H9 (cell line): ENCODE measurements at places on chromosomes 5 and 9.
A peak's percentile ranks its signal among the peaks of the same experiment; 100 is the strongest.

- H3K27ac ChIP-seq = no peak overlapping the region
- H3K27me3 ChIP-seq = no peaks in the 10 kb centered on the region
- H3K36me3 ChIP-seq = no peaks in the 10 kb centered on the region
- H3K4me1 ChIP-seq = peaks cover 8% of the 10 kb centered on the region; the same call in 1 of the 2 replicates
- no peak for DNase-seq
These were observed 4.8 kb downstream of the CCL19 start for GRCh38 chr9:34686231-34686630.

DNA sequence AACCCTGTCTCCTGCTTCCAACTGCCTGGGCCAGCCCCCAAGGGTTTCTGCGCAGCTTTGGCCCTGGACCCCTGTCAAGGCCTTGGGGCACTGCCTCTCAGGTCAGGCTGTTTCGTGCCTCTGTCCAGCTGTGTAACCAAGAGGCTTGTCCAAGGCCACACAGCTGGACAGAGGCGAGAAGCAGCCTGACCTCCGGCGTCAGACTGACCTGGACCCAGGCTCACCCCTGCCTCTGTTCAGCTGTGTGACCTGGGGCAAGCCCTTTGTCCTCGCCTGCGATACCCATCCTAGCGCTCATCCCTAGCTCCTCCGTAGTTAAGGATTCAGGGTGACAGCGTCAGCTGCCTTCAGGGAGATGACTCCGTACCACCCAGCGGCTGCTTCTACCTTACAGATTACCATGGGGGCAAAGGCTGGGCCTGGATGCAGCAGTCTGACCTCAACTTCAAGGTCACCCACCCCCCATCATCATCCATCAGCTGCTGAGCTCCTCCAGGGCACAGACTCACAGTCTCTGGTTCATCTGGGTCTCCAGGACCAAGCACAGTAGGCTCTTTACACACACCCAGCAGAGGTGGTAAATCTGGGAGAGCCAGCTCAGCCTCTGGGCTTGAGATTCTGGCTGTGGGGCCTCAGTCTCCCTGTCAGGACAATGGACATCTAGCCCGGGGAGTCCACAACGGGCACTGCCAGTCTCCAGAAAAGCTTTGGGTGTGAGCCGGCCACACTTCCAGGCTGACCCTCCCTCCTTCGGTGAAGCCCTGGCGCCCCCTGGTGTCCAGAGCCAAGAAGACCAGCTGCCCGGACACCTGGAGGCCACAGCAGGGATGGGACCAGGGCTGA, 7.9 kb downstream of the AK1 start:
- H3K4me1 ChIP-seq = no peaks in the 10 kb centered on the region
- H3K36me3 ChIP-seq = peaks cover 13% of the 10 kb centered on the region
- no peak overlapping the region for H3K27ac ChIP-seq
- peak; percentile 93 for DNase-seq

GRCh38 chr5:111855356-111855755, 98.4 kb upstream of the NREP start:
- H3K27ac ChIP-seq = no peak overlapping the region
- no peaks in the 10 kb centered on the region for H3K36me3 ChIP-seq
- no peak overlapping the region for H3K4me3 ChIP-seq
- no peaks in the 10 kb centered on the region for H3K27me3 ChIP-seq

GRCh38 chr9:2159521-2160454, 144.6 kb downstream of the SMARCA2 start:
- no peak overlapping the region for H3K4me3 ChIP-seq
- peaks cover 9% of the 10 kb centered on the region; the same call in 1 of the 2 replicates for H3K4me1 ChIP-seq
- no peaks in the 10 kb centered on the region for H3K27me3 ChIP-seq
- no peak for DNase-seq
- no peaks in the 10 kb centered on the region for H3K36me3 ChIP-seq

DNA sequence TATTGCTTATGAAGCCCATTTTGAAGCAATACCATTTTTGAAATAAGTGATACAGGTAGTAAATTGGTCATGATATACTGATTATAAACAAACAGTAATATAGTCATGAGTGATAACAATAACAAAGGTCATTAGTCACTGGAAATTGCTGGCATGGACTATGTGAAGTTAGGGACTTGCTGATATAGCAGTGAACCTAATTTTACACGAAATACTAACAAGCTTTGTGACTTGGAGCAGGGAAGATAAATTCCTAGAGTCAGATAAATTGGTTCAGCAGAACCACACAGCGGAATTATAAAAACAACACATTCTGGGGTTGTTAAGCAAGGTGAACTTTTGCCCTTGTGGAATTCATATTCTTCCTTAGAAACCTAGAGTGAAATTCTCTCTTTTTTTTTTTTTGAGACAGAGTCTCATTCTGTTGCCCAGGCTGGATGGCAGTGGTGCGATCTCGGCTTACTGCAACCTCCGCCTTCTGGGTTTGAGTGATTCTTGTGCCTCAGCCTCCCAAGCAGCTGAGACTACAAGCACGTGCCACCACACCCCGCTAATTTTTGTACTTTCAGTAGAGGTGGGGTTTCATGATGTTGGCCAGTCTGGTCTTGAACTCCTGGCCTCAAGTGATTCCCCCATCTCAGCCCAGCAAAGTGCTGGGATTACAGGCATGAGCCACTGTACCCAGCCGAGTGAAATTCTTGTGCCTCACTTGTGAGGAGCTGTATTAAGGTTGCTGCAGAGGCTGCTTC, 6.0 kb downstream of the UGCG start:
- H3K4me3 ChIP-seq = no peak overlapping the region
- H3K27ac ChIP-seq = no peak overlapping the region
- peaks cover 4% of the 10 kb centered on the region for H3K36me3 ChIP-seq
- no peak for DNase-seq

- no peak overlapping the region for H3K27ac ChIP-seq
- no peaks in the 10 kb centered on the region; the same call in 2 of the 3 replicates for H3K36me3 ChIP-seq
- peak; percentile 48 for DNase-seq
- H3K4me3 ChIP-seq = no peak overlapping the region
These were observed 36.0 kb downstream of the CAMK2A start for GRCh38 chr5:150253416-150254208.

- H3K36me3 ChIP-seq = no peaks in the 10 kb centered on the region
- no peak for DNase-seq
- H3K4me1 ChIP-seq = no peaks in the 10 kb centered on the region
- no peaks in the 10 kb centered on the region for H3K27me3 ChIP-seq
These were observed 592.2 kb downstream of the ANXA1 start for GRCh38 chr9:73743826-73744225.

- no peak for DNase-seq
- no peaks in the 10 kb centered on the region for H3K36me3 ChIP-seq
- no peak overlapping the region for H3K4me3 ChIP-seq
- no peak overlapping the region for H3K27ac ChIP-seq
- no peaks in the 10 kb centered on the region for H3K27me3 ChIP-seq
- peaks cover 2% of the 10 kb centered on the region; the same call in 1 of the 2 replicates for H3K4me1 ChIP-seq
These were observed 213.7 kb downstream of the NXNL2 start for GRCh38 chr9:88748566-88749261.

GRCh38 chr9:127644146-127644827, 32.2 kb downstream of the STXBP1 start:
- H3K27ac ChIP-seq = no peak overlapping the region
- no peaks in the 10 kb centered on the region; the same call in 1 of the 2 replicates for H3K4me1 ChIP-seq
- DNase-seq = no peak
- no peaks in the 10 kb centered on the region for H3K36me3 ChIP-seq

- H3K36me3 ChIP-seq = no peaks in the 10 kb centered on the region
- no peak for DNase-seq
- H3K27me3 ChIP-seq = no peaks in the 10 kb centered on the region
- H3K27ac ChIP-seq = no peak overlapping the region
- H3K4me3 ChIP-seq = no peak overlapping the region
These were observed 30.0 kb upstream of the MAMDC2 start for GRCh38 chr9:70013598-70014196.

GRCh38 chr5:157292599-157292998, 26.7 kb downstream of the CYFIP2 start:
- no peaks in the 10 kb centered on the region for H3K27me3 ChIP-seq
- H3K36me3 ChIP-seq = peaks cover 5% of the 10 kb centered on the region; the same call in 2 of the 3 replicates
- no peak for DNase-seq

DNA sequence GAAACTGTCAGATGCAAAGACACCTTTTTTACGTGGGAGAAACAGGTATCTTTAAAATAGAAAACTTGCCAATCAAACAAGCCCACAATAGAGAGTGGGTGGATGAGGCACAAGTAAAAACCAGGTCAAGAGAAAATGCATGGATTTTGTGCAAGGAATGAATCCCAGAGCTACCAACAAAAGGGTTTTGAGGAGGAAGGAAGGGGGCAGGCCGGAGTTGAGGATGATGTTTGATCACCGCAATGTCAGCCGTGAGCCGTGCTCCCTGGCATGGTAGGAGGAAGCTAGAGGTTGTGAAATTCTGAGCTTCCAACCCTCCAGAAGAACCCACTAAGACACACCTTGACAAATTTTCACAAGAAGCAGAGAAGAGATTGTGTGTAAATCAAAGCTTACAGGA, 53.2 kb downstream of the HRH2 start:
- H3K27me3 ChIP-seq = no peaks in the 10 kb centered on the region
- DNase-seq = no peak
- H3K4me1 ChIP-seq = no peaks in the 10 kb centered on the region

GRCh38 chr5:56011835-56012234, 17.1 kb upstream of the IL6ST start:
- no peak overlapping the region for H3K4me3 ChIP-seq
- no peaks in the 10 kb centered on the region for H3K27me3 ChIP-seq
- H3K36me3 ChIP-seq = peaks cover 7% of the 10 kb centered on the region; the same call in 1 of the 2 replicates

DNA sequence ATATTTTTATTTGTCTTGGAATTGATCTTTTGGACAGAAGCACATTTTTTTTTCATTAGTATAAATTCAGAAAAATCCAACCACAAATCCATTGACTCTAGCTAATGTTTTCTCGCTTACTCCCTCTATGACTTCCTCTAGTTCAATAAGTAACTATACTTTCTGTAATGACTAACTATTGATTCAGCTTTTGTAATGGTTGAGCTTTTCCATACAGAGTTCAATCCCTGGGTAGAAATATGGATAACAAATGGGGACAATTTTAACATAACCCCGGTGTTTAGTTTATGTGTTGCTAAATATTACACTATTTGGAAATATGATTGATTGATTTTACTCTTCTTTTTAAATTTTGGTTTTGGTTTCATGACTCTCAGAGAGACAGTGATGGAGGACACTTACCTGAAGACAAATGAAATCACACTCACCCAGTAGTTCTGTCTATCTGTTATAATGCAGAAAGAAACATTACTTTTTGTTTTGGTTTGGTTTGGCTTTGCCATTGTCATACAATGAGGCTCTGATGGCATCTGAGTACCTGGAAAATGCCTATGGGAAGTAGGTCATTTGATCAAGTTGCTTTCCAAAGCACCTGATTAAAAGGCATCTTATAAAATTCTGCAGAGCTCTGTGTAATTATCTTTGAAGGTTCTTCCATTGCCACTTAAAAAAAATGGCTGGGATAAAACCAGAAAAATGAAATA, 309.7 kb upstream of the MPDZ start:
- no peaks in the 10 kb centered on the region for H3K36me3 ChIP-seq
- H3K4me1 ChIP-seq = peaks cover 5% of the 10 kb centered on the region; the same call in 1 of the 2 replicates
- H3K4me3 ChIP-seq = no peak overlapping the region
- H3K27me3 ChIP-seq = no peaks in the 10 kb centered on the region

GRCh38 chr5:113524927-113525326, 11.4 kb downstream of the YTHDC2 start:
- H3K27me3 ChIP-seq = no peaks in the 10 kb centered on the region
- H3K4me3 ChIP-seq = no peak overlapping the region
- H3K4me1 ChIP-seq = no peaks in the 10 kb centered on the region
- DNase-seq = no peak

DNA sequence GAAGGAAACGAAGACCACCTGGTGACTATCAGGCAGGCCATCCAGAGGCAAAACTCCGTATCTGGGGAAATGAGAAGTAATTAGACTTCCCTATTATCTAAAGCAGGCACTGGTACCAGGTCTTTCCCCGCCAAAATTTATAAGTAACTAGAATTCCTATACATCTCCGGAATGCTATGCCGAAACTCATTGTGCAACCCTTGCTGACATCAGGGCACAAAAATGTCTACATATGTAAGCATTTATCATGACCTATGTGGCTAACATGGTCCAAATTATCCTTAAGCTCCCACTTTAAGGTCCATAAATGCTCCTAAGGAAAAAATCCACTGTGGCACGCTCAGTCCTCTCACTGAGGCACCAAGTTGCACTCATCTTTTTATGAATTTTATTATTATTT, 17.8 kb downstream of the ACTL7B start:
- H3K27ac ChIP-seq = no peak overlapping the region
- no peaks in the 10 kb centered on the region for H3K27me3 ChIP-seq
- H3K4me3 ChIP-seq = no peak overlapping the region
- DNase-seq = no peak
- no peaks in the 10 kb centered on the region for H3K4me1 ChIP-seq
- no peaks in the 10 kb centered on the region for H3K36me3 ChIP-seq

DNA sequence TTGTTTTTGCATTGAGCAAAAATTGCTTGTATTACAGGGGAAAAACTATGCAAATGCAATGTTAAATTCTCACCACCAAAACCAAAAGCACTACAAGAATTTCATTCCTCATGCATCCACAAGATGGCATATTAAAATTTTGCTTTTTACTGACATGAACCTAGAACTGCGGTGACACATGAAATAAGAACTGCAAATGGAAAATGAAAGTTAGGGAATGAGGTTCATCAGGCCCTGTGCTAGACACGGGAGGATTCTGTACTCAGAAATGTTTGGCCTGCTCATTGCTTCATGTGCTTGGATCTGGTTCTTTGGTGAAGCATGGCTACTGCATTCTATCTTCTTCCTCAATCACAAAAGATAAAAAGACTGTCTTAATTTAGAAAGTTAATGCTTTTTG, 9.1 kb upstream of the RFK start:
- no peak for DNase-seq
- H3K4me1 ChIP-seq = no peaks in the 10 kb centered on the region
- H3K27ac ChIP-seq = no peak overlapping the region
- H3K4me3 ChIP-seq = no peak overlapping the region

GRCh38 chr5:68369457-68370125, 154.0 kb downstream of the PIK3R1 start:
- H3K4me3 ChIP-seq = no peak overlapping the region
- H3K27ac ChIP-seq = no peak overlapping the region
- no peak for DNase-seq
- no peaks in the 10 kb centered on the region for H3K4me1 ChIP-seq
- H3K36me3 ChIP-seq = peaks cover 10% of the 10 kb centered on the region

DNA sequence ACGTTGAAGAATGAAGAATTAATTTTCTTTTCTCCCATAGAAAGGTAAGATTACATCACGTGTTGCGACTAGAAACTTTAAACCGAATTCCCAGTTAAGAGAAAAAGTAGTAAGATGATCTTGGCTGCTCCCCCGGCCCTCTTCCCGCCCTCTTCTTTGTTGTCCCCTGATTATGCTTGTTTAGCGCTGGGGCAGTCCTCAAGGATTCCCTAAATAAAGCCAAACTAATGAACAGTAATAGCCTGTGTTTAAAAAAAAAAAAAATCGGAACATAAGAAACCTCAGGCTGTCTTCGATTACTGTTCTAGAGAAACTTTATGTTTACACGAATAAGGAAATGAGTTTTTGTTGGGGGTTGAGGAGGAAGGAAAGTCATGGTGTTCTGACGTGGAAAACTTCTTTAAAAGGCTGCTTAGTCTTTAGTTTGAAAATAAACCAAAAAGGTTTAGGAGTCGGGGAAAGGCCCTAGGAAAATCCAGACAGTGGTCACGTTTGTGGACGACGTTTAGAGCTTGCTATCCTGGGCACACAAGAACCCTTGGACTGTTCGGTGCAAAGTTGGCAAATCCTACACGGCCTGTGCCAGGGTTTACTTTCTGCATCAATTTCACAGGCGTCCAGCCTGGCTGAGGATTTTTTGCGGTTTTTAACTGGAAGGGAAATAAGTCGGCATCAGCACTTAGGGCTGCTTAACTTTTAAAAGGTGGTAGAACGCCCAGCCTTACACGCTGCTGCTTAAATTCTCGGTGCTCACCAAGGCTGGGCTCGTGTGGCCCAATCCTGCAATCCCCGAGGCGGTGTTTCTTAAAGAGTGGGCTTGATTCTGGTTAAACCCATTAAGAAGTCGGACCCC, 1.1 kb upstream of the MAT2B start:
- peaks cover 4% of the 10 kb centered on the region; the same call in 1 of the 2 replicates for H3K36me3 ChIP-seq
- peak overlapping the region; percentile 98 for H3K27ac ChIP-seq
- no peak for DNase-seq
- H3K4me1 ChIP-seq = peaks cover 1% of the 10 kb centered on the region; the same call in 1 of the 2 replicates
